ENCODE measurements at places on chromosomes 13 and 19.

GRCh38 chr13:66139701-66140100 lies 1090.4 kb downstream of the PCDH9 start:
- no peak for DNase-seq

GRCh38 chr13:83024232-83024631 lies 858.0 kb downstream of the SLITRK1 start:
- no peak for DNase-seq

- no peak for DNase-seq
Observed at GRCh38 chr13:76829572-76830327, 56.5 kb downstream of the KCTD12 start.

DNA sequence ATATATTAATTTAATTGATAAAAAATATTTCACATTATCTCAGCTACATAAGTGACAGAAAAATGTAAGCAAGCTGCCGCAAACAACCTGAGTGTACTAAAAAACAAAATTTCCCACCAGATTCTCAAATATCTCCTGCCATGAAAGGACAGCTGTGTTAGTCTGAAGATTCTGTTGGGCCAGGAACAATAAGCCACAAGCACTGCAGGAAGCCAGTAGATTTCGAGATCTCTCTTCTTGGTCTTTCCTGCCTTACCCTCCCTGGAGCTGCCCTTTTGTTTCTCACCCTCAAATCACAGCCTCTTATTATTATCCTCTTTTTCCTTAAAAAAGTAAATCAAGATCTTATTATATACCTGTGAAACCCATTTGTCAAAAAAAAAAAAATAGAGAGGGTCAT lies 165.6 kb downstream of the EFNB2 start:
- DNase-seq = no peak

GRCh38 chr13:71880753-71881541 lies 13.9 kb upstream of the DACH1 start:
- no peak for DNase-seq

GRCh38 chr13:111537843-111538499 lies 217.5 kb downstream of the TEX29 start:
- no peak for DNase-seq

DNA sequence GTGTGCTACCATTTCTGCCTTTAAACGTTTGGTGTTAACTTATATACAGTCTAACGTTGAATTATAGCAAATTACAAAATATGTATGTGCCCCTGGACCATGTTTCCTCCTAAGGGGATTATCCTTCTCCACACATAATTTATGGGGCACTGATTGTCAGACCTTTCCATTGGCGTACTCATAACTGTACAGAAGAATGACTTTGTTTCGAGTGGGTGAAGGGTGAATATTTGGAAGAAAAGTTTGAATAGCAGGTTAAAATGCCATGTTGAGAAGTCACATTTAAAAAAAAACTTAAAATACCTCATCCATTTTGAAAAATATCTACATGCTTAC lies 58.8 kb downstream of the SLC10A2 start:
- DNase-seq = no peak

DNA sequence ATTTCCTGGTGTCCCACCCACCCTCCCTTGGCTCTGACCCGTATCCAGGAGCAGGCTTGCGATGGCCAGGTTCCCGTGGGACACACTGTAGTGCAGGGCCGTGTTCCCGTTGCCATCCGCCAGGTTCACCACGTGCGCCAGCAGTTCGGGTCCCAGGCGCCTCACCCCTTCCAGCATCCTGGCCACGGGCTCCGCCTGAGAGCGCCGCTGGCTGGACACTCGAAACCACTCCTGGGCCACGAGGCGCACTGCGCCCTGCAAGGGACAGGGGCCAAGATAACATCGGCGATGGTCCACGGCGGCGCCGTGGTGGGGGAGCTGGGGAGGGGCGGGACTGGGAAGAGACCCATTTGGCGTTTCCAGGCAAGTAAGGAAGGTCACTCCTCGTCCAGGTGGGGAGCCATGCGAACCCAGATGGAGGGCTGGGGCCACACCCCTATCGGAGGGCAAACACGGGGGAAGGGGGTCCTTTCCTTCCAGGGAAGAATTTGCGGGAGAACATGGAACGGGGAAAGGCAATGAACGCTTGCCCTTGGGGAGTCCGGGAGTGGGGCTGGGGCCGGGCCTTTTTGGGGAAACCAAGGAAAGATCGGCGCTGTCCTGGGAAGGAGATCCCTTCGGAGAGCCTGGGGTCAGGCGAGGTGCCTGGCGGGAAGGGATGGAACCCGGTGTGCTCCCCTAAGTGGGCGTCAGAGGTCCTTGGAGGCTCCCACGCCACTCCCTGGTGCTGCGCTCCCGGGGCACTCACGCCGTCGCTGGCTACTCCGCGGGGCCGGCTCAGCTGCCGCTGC lies 9.9 kb downstream of the KANK3 start:
- no peak for DNase-seq

DNA sequence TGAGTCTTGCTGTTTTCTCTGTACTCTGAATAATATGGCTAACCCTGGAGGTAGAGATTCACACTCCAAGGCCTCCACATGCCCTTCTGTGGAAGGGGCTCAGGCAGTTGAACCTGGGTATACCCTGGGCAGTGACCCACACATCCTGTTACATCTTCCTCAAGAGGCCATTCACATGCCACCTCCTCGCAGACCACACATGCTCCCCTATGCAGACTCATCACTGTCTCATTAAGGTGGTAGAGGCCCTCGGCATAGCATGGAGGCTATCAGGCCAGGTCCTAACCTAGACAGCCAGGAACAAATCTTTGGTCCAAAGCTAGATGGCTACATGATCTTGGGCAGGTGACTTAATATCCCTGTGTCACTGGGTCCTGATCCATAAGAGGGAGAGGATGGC lies 363.9 kb upstream of the ZNF507 start:
- no peak for DNase-seq

DNA sequence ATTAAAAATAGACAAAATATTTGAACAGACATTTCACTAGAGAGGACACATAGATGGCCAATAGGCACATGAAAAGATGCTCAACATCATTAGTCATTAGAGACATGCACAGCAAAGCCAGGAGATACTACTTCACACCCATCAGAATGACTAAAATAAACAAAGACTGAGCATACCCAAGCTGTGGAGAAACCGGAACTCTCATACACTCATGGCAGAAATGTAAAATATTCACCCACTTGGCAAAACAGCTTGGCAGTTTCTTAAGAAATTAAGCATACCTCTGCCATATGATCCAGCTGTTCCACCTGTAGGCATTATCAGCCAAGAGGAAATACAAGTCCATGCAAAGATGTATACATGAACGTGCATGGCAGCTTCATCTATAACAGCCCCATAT lies 213.4 kb downstream of the TSHZ3 start:
- DNase-seq = no peak

- no peak for DNase-seq
Observed at GRCh38 chr19:17721821-17722220, 2.5 kb downstream of the MAP1S start.

GRCh38 chr13:72638059-72638815 lies 89.2 kb downstream of the MZT1 start:
- DNase-seq = no peak

DNA sequence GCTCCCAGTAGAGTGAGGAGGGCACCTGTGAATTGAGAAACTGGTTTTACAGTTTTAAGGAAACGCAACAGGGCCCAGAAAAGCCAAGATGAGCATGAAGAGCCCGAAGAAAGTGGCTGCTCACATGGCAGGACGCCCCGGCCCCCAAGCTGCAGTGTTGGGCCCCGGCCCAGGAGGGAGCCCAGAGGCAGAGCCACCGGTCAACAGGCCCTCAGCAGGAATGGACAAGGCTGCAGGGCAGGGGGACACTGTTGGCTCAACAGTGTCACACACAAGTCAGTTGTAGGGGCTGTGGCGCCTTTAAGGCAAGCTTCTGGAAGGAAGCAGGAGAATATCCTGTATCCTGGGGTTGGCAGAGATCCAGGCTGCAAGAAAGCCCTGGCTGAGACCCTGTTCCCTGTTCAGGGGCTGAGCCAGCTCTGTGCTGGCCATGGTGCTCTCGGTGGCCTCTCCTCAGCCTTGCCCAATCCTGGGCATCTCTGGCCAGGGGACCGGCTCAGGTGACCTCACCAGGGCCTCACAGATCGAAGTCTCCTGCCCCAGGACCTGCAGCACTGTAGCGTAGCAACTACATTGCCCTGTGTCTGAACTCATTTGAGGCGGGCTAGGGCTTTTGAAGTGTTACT lies 28.0 kb downstream of the UPF1 start:
- DNase-seq = no peak
